ENCODE measurements at places on chromosomes 12 and 14.
A peak's percentile ranks its signal among the peaks of the same experiment; 100 is the strongest.

- no peak for DNase-seq
Measured at GRCh38 chr12:2286461-2287131, 233.8 kb downstream of the CACNA1C start.

- no peak for DNase-seq
Measured at GRCh38 chr12:132174015-132174838, 30.0 kb downstream of the NOC4L start.

- peak; percentile 87 for DNase-seq
Measured at GRCh38 chr12:57726151-57726883, 12.2 kb downstream of the AGAP2 start.

GRCh38 chr14:41586237-41586636 is 20.4 kb upstream of the LRFN5 start:
- no peak for DNase-seq

GRCh38 chr14:73394317-73394716 is 64.0 kb downstream of the NUMB start:
- no peak for DNase-seq
